Astrocyte of the hippocampus (primary cell): ENCODE measurements at places on chromosomes 2 and 18.
A peak's percentile ranks its signal among the peaks of the same experiment; 100 is the strongest.

DNA sequence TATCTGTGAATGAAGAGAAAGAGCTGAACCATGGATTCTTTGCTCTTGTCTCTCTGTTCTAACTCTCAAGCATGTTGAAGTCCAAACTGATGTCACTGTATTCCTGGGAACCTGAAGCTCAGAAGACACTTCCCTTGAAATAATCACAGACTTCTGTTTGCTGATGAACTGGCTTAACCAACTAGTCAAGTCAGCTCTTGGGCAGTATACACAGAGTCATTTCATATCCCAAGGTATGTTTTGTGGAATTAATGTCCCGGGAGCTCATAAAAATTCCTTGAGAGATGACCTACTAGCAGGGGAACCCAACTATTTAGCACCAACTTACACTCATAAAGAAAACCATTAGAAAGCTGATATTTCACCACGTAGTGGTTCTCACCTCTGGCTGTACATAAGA lies 156.6 kb downstream of the NR4A2 start:
- DNase-seq = no peak

DNA sequence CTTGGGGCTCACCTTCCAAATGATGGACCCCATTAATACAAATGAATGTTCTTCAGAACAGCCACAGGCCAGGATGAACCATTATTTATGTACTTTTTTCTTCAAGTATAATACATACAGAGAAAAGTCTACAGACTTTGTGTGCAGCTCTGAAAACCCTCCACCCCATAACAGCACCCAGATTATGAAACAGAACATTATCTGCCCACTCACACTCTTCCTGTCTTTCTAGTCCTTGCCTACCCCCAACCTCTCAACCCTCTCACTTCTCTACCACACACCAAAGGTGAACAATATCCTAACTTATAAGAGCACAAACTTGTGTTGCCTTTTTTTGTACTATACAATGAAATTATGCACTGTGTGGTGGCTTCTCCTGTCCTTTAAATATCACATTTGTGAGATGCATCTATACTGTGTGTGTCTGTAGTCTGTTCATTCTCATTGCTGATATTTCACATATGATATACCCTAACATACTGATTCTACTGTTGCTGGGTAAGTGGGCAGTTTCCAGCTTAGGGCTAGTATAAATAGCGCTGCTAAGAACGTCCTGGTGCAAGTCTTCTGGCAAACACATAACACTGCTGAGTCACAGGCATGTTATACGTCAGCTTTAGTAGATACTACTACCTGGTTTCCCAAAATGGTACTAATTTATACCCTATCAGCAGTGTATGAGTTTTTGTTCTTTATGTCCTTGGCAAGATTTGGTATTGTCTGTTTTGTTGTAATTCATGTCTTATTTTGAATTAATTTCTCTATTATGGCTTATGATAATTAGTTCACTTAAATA lies 1.0 kb upstream of the NPHP1 start:
- peak; percentile 14 for DNase-seq

GRCh38 chr2:234373481-234374149 lies 123.3 kb downstream of the ARL4C start:
- no peak for DNase-seq

DNA sequence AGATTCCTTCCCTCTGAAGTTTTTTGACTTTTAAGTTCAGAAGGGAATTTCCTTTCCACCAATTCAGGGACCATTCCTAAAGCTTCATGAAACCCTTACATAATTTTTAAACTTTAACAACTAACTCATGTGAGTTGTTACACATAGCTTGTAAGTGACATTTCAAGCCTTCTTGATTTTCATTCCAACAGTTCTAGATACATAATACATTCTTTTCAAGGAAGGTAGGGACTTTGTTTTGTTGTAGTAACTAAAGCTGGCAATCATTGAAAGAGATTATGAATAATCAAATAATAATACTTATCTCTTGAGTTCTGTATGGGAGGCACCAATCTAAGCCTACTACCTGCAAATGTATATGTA lies 45.4 kb downstream of the SETBP1 start:
- DNase-seq = no peak

DNA sequence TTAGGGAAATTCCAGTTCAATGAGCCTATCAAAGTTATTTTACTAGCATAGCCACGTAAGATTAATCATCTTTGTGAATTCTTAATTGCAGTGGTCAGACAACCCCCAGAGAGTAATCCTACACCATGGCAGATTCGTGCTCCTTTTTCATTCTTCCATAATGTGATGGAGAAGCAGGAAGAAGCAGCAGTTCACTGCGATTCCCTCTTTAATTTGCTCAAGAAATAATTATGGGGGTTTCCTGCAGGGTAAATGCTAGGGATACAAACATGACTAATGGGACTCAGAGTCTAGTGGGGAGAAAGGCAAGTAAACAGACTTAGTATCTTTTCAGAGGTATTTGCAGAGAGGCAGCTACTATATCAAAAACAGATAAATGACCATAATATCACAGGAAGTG lies 175.8 kb upstream of the HNRNPA3 start:
- no peak for DNase-seq

- no peak for DNase-seq
Observed at GRCh38 chr2:1784087-1784486, 39.8 kb upstream of the PXDN start.

DNA sequence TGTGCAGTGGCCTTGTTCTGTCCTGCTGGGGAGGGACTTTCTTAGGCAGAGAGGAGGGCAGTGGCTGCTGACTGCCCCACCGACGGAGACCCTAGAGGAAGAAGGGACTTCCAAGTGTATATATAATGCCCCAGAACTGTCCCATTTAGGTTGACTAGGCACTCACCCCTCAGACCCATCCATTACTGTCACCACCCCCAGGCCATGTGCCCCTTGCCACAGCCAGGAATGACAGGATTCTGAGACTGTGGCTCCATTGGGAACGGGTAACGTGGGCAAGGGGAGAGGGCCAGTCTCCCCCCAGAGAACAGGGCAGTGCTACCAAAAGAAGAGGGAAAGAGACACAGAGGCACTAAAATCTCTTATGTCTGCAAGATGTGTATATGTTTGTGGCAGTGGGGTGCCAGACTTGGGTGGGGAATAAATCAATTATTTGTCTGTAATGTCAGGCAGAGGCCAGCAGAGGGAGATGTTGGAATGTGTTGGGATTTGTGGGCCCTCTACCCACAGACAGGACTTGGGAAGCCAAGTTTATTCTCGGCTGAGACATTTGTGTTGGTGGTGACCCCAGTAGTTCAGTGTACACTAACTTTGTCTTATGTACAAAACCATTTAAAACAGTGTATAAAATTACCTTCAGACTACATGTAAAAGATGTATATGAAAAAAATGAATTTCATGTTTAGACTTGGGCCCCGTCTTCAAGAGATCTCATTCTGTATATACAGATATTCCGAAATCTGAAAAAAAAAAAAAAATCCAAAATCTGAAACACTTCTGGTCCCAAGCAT lies 24.0 kb upstream of the TMEM37 start:
- DNase-seq = peak; percentile 75

DNA sequence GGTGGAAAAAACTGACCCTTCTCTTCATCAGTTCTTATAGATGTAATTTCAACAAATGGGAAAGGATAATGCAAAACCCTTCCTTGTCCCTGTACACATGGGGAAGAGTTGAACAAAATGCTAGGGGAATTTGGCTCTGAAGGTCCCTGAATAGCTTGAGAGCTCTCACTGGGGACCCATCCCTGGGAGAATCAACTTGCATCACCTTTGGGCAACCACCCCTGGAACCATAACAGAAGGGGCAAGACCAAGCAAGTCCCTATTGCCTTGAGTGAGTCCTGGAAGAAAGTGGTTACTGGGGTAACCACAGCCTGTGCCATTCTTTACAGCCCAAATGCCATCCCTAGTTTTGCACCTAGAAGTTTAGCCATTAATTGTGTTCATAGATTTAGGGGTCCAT lies 52.2 kb upstream of the B3GNT2 start:
- DNase-seq = no peak

DNA sequence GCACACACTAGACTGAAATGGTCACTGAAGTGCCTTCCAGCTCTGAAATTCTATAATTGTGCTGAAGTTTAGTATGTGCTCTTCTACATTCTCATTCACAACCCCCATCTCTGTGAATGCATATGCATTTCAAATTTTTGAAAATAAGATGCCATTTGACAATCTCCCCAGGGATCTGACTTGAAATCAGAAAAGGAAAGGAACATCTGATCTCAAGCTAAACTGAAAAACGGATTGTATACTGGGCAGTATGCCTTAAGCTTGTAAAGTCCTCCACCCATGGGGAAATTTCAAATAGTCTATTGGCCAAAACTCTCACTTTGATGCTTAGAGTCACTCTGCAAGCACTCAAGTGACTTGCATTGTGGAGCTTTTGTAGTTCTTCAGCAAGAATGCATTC lies 22.9 kb downstream of the FAP start:
- no peak for DNase-seq

DNA sequence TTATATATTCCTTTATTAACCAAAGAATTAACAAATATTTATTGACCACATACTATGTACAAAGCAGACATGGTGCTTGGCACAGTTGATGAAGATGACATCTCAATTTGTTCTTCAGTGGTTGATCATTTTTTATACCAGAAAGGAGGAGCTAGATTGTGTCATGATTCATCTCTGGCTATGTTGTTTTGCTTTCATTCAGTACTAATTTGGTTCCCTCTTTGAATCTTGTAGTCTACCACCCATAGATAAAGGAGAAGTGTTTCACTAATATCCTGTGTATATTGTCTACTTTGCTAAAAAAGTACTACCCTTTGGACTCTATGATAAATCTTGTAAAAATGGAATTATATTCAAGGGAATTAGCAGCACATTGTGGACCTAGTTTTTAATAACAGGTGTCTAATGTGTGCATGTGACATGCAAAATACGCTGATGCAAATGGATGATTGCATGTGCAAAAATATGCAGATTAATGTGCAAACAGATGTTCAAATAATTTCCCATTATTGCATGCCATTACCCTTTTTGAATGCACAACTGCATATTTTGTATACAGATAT lies 313.2 kb upstream of the ZEB2 start:
- DNase-seq = no peak

DNA sequence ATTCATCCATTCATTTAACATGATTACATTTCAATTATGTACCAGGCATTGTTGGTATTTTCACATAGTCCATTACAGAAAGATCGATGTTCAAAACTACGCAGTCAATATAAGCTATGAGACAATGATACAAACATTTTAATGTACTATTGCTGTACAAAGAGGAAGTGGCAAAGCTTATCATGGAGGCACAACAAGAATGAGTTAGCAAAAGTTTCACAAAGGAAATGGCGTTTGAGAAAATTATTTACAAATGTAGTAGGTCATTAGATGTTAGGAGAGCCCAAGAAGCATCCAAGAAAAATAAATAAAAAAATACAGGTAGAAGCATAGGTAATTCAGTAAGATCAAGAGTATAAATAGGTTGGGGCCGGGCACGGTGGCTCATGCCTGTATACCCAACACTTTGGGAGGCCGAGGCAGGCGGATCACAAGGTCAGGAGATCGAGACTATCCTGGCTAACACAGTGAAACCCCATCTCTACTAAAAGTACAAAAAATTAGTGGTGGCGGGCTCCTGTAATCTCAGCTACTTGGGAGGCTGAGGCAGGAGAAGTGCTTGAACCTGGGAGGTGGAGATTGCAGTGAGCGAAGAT lies 1730.8 kb upstream of the CELF4 start:
- DNase-seq = no peak

DNA sequence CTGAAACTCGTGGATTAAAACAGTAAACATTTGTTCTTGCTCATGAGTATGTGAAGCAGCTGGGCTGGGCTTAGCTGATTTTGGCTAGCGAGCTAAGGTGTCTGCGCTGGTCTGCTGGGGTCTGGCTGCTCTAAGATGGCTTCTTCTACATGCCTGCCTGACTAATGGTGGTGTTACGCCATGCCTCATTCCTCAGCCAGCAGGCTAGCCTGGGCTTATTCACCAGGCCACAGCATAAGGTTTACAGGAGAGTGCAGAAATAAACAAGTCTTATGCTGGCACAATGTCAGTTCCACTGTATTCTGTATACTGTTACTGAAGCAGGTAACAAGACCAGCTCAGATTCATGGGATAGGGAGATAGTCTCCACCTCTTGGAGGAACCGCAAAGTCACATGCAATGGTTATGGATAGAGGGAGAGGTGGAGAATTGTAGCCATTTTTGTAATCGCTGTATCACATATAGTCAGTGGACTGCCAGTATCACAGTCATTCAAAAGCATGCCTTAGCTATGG lies 80.0 kb downstream of the RHBDD1 start:
- peak; percentile 32 for DNase-seq

GRCh38 chr2:143473216-143473615 lies 344.0 kb downstream of the ARHGAP15 start:
- peak; percentile 62 for DNase-seq

- no peak for DNase-seq
Observed at GRCh38 chr2:67393237-67393636, 3.9 kb upstream of the ETAA1 start.

DNA sequence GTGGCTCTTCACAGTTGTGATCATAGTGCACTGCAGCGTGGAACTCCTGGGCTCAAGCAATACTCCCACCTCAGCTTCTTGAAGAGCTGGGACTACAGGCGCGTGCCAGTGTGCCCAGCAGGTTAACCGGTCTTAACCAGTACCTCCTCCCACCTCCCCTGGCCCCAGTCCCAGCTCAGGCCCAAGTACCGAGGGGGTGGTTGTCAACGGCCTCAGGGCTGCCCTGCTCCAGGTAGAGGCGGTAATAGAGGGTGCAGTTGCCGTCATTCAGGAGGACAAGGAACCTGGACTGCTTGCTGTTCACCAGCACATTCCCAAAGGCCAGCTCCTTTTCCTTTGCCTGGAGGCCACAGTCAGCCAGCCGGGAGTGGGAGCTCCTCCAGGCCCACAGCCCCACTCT lies 19.7 kb downstream of the CFAP65 start:
- no peak for DNase-seq

GRCh38 chr2:34093790-34094189 lies 494.7 kb upstream of the FAM98A start:
- DNase-seq = no peak

DNA sequence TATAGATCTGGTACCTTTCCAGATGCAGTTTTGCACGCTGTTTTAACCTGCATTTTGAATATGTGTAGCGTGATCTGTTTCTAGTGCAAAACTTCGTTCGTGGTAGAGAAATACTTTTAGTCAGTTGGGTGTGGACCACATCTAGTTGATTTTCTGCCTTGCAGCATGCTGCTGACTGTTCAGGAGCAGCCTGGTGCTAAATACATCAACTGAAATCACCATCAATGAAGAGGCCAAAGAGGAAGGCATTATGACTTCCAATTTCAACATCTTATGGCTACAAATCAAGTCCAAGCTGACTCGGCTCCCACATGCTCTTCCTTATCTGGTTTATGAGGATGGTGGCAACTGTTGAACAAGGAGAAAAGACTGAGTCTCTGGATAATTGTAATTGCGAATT lies 298.5 kb downstream of the ZNF521 start:
- DNase-seq = no peak

- no peak for DNase-seq
Observed at GRCh38 chr2:164824872-164825271, 16.8 kb downstream of the COBLL1 start.

GRCh38 chr18:47387864-47388263 lies 136.4 kb upstream of the SKOR2 start:
- no peak for DNase-seq
